ENCODE measurements at places on chromosomes 6 and 20. TPM values are rescaled to one million over a fixed set of nuclear protein-coding genes. Genes with fewer than 3 reads are reported as not detected.

Gene BPIFB1
- total RNA-seq = 0.17 TPM

Gene KIAA0408
- 7.0 TPM for total RNA-seq

Gene HLA-B
- 23.8 TPM for total RNA-seq

Gene GPR63
- 0.36 TPM for total RNA-seq

Gene MACROD2
- 0.43 TPM for total RNA-seq

Gene RSPO3
- 76.6 TPM for total RNA-seq

Gene KCNQ5
- 1.5 TPM for total RNA-seq

Gene SLC35D3
- total RNA-seq = 0.14 TPM

Gene NR2E1
- not detected for total RNA-seq

Gene MICA
- 30.3 TPM for total RNA-seq

Gene SLC17A9
- not detected for total RNA-seq

Gene HLA-DQA1
- total RNA-seq = not detected

Gene SEMG1
- not detected for total RNA-seq

Gene RIPOR2
- 0.46 TPM for total RNA-seq

Gene VSX1
- total RNA-seq = 0.79 TPM

Gene CABLES2
- total RNA-seq = 5.5 TPM

Gene CLPSL2
- total RNA-seq = 1.0 TPM

Gene SMOC2
- total RNA-seq = not detected

Gene PRDM1
- 5.6 TPM for total RNA-seq

Gene EDN3
- 3.0 TPM for total RNA-seq

Gene TRIM40
- not detected for total RNA-seq

Gene RAET1L
- total RNA-seq = 0.35 TPM

Gene MUC22
- total RNA-seq = not detected

Gene TFB1M
- 8.0 TPM for total RNA-seq

Gene THBS2
- not detected for total RNA-seq

Gene SPATA2
- total RNA-seq = 7.8 TPM

Gene ZNF831
- not detected for total RNA-seq

Gene SCRT2
- not detected for total RNA-seq

Gene SEL1L2
- not detected for total RNA-seq

Gene ID4
- 0.71 TPM for total RNA-seq

Gene CGA
- 0.23 TPM for total RNA-seq

Gene MYBL2
- 80.7 TPM for total RNA-seq

Gene EEF1A2
- total RNA-seq = 144 TPM

Gene PTCHD4
- total RNA-seq = 0.07 TPM

Gene METTL24
- total RNA-seq = not detected

Gene RFX6
- total RNA-seq = not detected

Gene TRMT6
- total RNA-seq = 61.8 TPM

Gene APCDD1L
- 0.07 TPM for total RNA-seq

Gene ADGB
- not detected for total RNA-seq

Gene MCM8
- 24.3 TPM for total RNA-seq

Gene HEY2
- not detected for total RNA-seq

Gene CCN6
- total RNA-seq = not detected

Gene LST1
- 0.36 TPM for total RNA-seq

Gene BIRC7
- total RNA-seq = 2.3 TPM

Gene LTA
- total RNA-seq = 0.12 TPM

Gene SYCP2
- total RNA-seq = 0.62 TPM

Gene SLC22A16
- total RNA-seq = not detected

Gene KHDC1L
- not detected for total RNA-seq

Gene CDH26
- not detected for total RNA-seq

Gene GLP1R
- not detected for total RNA-seq

Gene KATNA1
- 11.6 TPM for total RNA-seq

Gene OR2B6
- not detected for total RNA-seq

Gene POU3F2
- not detected for total RNA-seq

Gene TRAPPC3L
- total RNA-seq = not detected

All from A549 treated with Mapracorat at 1 μM for 4 hours (cell line).